ENCODE measurements at places on chromosomes 7 and 10. TPM values are rescaled to one million over a fixed set of nuclear protein-coding genes. Genes with fewer than 3 reads are reported as not detected.

Gene TMEM270
- not detected for total RNA-seq

Gene MYPN
- total RNA-seq = 0.13 TPM

Gene EIF5AL1
- total RNA-seq = 0.59 TPM

Gene DPP6
- 1.2 TPM for total RNA-seq

Gene AKR1C1
- total RNA-seq = 0.27 TPM
